CD4-positive, alpha-beta T cell treated with Interleukin-6 at 100 ng/mL for 8 hours (primary cell): ENCODE measurements at places on chromosomes 5 and 9.
A peak's percentile ranks its signal among the peaks of the same experiment; 100 is the strongest.

DNA sequence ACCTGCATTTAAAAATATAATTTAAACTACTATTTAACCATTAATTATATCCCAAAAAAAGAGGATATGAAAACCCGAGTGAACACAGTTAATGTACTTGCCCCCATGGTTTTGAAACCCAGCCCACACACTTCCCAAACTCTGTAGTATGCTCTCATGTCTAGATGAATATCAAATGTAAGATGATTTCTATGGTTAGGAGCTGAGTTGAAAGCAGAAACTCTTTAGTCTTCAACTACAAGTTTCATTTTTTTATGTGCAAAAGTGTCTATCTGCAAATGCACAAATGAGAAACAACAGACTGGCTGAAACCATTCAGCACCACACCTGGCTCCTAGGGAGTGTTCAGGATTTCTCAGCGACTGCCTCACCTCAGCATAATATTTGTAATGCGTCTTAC is 183.3 kb downstream of the SEMA5A start:
- no peak for DNase-seq

DNA sequence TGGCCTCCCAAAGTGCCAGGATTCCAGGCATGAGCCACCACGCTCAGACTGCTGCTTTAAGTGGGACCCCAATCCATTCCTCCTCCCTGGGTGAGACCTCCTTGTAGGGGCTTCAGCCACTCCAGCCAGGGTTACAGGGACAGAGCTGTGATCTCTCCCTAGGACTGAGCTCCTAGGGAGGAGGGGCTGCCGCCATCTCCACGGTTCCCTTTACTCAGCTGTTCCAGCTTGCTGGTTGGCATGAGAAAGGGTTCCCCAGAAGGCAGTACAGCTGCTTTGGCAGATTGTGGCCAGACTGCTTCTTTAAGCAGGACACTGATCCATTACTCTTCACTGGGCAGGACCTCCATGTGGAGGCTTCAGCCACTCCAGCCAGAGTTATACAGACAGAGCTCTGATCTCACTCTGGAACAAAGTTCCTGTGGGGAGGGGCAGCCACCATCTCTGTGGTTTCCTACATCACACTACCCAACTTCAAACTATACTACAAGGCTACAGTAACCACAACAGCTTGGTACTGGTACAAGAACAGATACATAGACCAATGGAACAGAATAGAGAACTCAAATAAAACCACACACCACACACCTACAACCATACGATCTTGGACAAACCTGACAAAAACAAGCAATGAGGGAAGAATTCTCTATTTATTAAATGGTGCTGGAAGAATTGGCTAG is 7.2 kb downstream of the INSL6 start:
- peak; percentile 26 for DNase-seq

GRCh38 chr5:178786859-178787499 is 56.5 kb upstream of the ZNF354A start:
- DNase-seq, result no peak

DNA sequence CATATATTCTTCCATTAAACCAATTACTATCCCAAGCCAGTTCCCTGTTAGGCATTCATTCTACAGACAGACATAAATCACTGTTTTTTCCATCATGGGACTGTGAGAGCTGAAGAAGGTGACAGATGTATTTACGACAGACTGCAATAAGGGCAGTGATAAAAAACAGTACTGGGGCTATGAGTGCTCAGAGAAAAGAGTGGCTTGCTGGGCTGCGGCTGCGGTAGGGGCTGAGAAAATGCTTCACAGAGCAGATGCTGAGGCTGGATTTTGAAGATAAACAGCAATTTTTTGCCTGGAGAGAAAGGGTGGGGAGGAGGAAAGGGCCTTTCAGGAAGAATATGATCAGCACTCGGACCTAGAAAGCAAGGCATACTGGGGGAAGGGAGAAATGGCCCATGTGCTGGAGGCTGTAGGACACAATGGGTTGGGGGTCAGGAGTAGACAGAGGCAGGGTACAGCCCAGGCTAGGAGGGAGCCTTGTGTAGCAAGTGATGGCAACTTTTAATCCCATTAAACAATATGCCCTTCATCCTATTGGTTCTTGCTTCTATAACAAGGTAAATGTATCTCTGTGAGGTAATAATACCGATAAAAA is 279.3 kb downstream of the ASTN2 start:
- no peak for DNase-seq

- no peak for DNase-seq
Observed at GRCh38 chr5:81187885-81188284, 45.2 kb upstream of the CKMT2 start.

DNA sequence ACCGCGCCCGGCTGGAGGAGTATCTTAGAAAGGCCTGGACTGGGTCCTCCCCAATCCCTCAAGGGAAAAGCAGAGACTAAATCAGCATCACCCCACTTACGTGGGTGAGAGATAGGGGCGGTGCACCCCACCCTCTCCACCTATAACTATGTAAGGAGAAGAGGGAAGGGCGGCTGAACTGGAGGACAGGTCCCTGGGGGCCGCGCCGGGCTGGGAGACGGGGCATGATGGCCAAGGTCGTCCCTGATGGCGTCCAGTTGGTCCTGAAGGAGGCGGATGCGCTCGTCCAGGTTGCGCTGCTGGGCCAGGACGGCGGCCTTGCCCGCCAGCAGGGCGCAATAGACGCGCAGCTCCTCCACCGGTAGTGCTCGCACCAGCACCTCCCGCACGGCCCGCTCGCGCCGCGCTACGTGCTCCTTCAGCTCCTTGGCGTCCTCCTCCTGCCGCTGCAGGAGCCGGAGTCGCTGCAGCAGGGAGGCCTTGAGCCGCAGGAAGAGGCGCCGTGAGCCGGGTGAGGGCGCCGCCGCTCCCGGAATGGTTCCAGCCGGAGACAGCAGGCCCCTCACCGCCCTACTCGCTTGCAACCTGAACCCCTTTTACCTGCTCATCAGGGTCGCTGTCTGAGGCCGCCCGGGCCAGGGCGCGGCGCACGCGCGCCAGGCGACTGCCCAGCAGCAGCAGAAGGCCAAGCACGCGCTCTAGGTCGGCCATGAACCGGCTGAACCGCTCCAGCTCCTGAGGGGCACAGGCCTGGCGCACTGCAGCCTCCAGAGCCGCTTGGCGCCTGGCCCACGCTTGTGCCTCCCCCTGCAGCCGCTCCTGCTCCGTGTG is 7.6 kb downstream of the SHROOM1 start:
- DNase-seq, result no peak

- DNase-seq, result no peak
Observed at GRCh38 chr9:69760278-69760610, 433 bp upstream of the PTAR1 start.

GRCh38 chr9:135299651-135300345 is 179.8 kb upstream of the PPP1R26 start:
- no peak for DNase-seq

- no peak for DNase-seq
Observed at GRCh38 chr9:135294836-135295235, 184.7 kb upstream of the PPP1R26 start.

DNA sequence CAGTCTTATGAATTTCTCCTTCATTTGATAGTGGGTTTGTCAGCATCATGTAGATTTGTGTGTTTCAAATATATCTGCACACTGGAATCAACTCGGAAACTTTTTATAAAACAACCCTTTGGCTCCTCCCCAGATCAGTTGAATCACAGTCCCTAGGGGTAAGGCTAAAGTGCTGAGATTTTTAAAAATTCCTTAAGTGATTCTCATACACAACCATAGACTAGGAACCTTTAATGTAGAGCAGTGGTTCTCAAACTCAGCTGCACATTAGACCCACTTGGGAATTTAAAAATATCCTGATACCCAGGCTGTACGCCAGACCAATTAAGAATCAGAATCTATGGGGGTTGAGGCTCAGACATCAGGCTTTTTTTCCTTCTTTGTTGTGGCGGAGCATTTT is 17.5 kb upstream of the JAK2 start:
- DNase-seq, result no peak

- DNase-seq, result no peak
Observed at GRCh38 chr5:79963261-79964061, 27.6 kb downstream of the MTX3 start.

- DNase-seq, result no peak
Observed at GRCh38 chr9:20446248-20446647, 176.1 kb downstream of the MLLT3 start.

DNA sequence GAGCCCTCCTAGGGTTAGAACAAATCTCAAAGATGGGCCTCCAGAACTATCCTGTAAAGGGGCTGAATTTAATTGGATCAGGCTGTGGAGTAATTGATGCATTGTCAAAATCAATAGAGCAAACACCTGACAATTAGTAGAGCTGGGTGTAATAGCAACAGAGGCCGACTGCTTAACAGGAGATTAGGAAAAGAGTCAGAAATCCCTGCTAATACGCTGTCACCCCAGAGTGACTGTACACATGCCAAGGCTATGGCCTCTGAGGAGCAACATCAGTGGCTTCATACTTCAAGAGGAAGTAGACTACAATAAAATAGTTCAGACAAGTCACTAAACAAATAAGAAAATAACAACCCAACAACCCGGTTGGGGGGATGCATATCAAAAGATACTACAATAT is 18.7 kb upstream of the GRPEL2 start:
- DNase-seq, result no peak

DNA sequence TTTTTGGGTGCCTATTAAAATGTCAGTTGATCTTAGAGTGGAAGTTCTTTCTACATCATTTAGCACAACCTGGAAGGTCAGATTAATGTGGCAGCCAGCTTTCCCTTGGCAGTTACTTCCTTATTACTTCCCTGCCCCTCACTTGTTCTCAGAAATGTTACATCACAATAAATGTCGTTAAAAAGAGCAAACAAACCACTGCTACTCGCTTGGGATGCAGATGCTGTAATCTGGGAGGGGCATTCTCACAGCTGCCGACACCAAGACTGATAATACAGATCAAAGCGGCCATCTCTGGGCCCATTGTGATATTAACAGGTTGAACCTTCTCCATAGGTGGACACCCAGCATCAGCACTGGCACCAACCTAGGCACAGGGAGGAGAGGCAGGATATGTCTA is 29.3 kb downstream of the PLAC8L1 start:
- DNase-seq, result no peak

- no peak for DNase-seq
Observed at GRCh38 chr5:143065996-143066522, 295.9 kb downstream of the ARHGAP26 start.

GRCh38 chr5:88761269-88761850 is 121.6 kb downstream of the MEF2C start:
- DNase-seq, result no peak

DNA sequence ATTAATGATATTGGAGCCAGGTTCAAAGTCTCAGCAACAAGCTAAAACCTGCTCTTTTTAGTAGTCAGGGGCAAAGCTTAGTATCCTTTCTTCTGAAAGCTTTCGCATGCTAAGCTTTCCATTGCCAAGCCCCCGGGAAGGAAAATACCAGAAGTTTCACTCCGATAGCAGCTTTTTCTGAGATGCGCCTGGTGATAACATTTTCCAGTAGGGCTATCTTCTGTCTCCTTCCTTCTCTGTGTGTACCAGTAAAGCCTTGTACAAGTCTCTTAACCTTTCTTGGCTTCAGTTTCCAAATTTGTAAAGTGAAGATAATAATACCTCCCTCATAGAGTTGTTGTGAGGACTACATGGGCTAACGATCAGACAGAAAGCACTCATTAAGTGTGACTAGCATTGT is 36.7 kb downstream of the DOCK8 start:
- no peak for DNase-seq

GRCh38 chr9:33297432-33297831 is 7.1 kb downstream of the NFX1 start:
- DNase-seq, result no peak

DNA sequence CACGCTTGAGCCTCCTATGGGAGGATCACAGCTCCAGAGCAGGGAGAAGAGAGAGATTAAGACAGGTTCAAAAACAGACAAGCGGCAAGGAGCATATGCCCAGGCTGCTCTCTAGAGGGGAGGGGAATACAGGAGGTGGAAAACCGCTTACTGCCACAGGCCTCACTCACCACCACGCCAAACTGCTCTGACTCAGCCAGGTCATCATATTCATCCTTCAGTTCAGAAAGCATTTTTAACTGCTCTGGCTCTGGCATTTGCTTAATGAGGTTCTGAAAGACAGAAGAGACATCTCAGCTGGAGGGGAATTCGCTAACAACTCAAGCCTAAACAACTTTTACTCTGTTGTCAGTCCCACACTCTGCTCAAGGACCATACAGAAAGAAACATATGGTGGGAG is 40.1 kb downstream of the PCDHGC5 start:
- no peak for DNase-seq

GRCh38 chr5:60703944-60704343 is 4.0 kb upstream of the DEPDC1B start:
- DNase-seq, result no peak

DNA sequence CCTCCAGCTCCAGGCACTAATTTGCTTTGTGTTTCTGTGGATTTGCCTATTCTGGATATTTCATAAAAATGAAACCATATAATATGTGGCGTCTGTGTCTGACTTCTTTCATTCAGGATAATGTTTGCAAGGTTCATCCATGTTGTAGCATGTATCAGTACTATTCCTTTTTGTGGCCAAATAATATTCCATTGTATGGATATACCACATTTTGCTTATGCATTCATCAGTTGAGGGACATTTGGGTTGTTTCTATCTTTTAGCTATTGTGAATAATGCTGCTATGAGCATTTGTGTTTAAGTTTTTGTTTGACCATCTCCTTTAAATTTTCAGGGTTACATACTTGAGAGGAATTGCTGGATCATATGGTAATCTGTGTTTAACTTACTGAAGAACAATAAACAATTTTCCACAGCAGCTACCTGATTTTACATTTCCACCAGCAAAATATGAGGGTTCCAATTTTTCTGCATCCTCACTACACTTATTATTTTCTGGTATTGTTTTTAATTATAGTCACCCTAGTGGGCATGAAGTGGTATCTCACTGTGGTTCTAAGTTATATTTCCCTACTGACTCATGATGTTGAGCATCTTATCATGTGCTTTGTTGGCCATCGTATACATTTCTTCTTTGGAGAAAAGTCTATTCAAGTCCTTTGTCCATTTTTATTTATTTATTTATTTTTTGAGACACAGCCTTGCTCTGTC is 63.9 kb downstream of the GCNT4 start:
- DNase-seq, result no peak

DNA sequence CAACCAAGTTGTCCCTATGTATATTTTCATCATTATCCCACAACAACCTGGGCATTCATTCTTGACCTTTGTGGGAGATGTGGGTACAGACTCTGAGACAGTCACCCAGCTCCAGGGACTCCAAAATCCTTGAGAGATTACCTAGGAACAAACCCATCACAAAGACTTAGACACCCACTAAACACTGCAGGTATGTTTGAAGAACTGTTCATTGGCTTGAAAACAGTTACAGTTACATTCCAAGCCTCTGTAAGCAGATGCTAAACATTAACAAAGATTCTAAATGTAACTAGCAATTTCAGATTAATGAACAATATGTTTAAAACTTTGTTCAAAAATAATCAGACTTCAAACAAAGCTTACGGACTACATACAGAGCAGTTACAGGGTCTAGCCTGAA is 24.7 kb downstream of the DEPDC1B start:
- DNase-seq, result no peak

DNA sequence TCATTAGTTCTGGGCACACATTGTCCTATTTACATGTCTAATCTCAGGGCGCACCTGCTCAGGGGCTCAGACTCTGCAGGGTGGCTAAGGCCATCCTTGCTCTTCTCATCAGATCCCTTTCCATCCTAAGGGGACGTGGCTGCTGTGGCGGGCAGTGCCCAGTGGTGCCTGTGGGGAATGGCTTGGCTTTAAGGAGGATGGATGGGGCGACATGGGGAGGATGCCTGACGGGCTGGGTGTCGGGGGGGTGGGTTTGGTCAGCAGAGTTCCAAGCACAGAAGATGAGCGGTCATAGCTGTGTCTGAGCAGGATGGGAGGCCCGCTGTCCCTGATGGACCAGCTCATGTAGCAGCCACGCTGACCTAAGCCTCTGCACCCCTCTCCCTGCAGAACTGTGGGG is 40.9 kb upstream of the SUSD3 start:
- DNase-seq, result no peak
